GM18507 (cell line): ENCODE measurements at places on chromosomes 11 and 22.

DNA sequence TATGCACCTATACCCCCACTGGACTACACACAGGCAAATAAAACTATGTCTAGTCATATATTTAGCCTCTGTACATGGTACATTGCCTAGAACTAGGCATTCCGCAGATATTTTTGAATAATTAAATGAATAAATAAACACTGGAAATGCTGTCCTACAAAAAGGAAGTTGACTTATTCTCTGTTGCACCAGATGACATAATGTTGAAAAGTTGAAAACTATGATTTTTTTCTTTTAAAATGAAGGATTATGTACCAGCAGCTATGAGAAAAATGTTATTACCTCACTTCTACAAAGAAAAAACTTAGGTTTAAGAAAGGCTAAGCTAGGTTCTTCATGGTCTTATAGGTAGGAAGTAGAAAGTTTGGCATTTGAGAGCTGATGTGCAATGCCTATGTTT lies 856.6 kb downstream of the METTL15 start:
- DNase-seq: no peak

DNA sequence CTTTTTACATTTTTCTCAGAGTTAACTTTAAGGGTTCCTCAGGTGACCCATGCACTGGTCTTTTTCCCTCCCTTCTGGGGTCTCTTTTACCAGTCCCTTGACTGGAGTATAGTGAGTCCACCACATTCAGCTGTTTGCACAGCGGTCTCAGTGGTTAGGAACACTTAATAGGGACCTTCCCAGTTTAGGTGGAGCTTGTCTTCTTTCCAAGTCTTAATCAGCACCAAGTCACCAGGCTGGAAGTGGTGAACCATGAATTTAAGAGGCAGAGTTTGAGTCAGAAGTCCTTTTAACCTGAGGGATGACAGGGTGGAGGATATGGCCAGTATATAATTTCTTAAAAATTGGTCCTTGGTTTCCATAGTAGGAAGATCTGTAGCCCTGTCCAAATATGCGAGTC lies 349.7 kb upstream of the MPPED2 start:
- no peak for DNase-seq

GRCh38 chr11:59918987-59919589 lies 19.1 kb upstream of the OOSP1 start:
- no peak for DNase-seq

- no peak for DNase-seq
Measured at GRCh38 chr11:94533206-94533605, 10.5 kb upstream of the FUT4 start.

DNA sequence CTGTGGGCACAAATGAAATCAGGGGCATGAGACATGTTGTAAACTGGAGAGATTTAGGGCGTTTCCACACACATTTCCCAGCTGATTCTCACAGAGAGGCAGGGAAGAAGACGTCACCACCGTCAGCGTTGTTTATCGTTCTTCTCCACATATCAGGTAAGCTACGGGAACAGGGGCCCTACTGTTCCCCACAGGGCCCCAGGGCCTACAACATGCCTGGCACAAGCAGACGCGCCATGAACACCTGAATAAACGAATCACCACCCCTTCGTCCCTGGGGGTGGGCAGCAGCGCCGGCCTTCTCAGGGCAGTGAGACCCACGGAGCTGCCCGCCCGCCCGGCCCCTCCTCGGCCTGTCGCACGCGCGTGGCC lies 342 bp downstream of the EFCAB6 start:
- DNase-seq: no peak

DNA sequence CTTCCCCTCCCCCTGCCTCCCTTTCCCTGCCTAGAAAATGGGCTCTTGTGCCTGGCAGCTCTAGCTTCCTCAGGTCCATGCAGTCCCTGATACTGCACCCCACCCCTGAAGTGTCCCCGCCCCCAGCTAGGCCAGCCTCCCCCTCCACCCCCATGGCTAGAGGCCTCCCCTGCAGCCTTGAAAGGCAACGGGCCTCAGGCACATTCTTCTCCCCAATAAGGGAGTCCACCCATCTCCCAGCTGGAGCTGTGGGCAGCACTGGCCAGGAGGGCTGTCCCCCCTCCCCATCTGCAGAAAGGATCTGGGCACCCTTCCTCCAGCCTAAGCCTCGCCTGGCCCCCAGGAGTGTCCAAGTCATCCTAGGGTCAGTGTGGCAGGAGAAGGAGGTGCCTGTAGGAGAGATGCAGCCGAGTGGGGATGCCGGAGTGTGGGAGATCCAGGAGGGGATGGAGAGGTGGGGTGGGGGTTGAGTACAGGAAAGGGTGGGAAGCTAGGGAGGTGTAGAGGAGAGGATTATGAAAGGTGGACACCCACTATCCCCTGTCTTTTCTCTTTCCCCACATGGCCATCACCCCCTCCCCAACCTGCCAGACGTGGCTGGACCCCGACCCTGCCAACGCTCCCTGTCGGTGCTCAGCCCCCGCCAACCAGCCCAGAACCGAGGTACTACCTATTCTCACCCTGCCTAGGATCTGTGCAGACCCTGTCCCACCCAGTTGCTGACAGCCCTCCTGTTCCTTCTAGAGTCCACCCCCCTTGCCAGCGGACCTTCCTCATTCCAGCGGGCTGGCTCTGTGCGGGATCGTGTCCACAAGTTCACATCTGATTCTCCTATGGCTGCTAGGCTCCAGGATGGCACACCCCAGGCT lies 9.3 kb downstream of the SMTN start:
- no peak for DNase-seq

GRCh38 chr11:72696866-72697700 lies 22.9 kb upstream of the PDE2A start:
- no peak for DNase-seq

- no peak for DNase-seq
Measured at GRCh38 chr11:7977232-7977917, 9.8 kb upstream of the EIF3F start.

DNA sequence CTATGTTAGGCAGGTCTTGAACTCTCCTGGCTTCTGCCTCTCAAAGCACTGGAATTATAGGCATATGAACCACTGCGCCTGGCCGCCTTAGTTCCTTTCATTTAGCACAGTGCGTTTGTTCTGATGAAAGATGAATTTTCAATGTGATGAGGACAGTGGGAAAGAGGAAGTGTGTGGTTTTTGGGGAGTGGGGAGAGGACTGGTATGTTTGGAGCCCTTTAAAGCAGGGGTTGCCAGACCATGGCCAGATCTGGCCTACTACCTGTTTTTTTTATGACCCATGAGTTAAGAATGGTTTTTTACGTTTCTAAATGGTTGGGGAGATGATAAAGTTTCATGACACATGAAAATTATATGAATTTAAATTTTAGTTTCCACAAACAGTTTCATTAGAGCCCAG lies 12.5 kb downstream of the ATXN10 start:
- DNase-seq: no peak

- DNase-seq: no peak
Measured at GRCh38 chr11:44147751-44148150, 52.3 kb downstream of the EXT2 start.

GRCh38 chr11:116250155-116250554 lies 522.6 kb downstream of the BUD13 start:
- no peak for DNase-seq

DNA sequence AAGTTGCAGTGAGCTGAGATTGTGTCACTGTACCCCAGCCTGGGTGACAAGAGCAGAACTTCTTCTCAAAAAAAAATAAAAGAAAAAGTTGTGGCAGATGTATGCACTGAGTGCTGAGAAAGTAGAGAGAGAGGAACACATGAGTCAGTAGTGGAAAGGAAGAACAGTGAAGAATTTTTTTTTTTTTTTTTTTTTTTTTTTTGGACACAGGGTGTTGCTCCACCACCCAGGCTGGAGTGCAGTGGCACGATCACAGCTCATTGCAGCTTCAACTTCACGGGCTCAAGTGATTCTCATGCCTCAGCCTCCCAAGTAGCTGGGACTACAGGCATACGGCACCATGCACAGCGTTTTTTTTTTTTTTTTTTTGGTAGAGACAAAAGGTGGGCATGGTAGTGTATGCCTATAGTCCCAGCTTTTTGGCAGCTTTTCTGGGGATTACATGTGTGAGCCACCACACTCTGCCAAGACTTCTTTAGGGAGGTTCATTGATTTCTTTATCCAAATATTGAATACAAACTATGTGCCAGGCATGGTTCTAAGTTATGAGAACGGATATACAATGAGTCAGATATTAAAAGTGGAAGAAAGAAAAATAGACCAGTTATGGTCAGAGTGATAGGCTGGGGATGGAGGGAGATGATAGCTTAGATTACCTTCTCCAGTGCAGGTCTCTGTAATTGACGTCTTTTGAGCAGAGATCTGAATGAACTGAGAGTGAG lies 62.0 kb downstream of the YAP1 start:
- DNase-seq: no peak

DNA sequence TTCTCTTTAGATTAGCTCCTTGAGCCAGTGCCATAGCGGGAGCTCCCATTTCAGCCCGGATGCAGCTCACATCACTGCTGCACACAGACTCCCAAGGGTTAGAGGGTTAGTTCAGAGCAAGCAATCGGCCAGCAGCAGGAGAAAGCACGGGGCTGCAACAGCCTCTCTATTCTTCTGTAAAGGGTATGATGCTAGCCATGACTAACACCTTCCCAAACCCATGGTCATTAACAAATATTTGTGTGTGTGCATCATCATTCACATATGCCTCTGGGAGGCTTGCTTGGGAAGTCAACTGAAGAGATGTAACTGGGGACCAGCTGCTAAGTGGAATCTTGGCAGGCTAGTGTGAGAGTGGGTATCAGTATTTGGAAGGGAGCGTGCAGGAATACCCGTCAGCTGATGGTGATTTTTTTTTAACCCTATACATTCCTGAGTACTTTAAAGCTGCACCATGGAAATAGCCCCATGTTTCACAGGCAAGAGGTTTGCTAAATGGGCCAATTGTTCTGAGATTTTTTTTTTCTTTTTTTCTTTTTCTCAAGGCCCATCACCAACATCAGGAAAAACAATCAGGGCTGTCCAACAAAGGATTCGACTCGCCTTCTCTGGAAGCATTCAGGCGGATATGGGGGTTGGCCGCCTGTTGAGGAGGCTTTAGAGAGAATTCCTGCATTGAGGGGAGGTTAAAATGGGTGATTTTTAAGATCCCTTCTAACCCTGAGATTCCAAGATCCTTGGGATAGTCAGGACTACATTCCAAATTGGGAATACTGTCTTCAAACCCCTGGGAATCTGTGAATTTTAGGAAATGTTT lies 33.2 kb upstream of the CCDC89 start:
- DNase-seq: no peak

DNA sequence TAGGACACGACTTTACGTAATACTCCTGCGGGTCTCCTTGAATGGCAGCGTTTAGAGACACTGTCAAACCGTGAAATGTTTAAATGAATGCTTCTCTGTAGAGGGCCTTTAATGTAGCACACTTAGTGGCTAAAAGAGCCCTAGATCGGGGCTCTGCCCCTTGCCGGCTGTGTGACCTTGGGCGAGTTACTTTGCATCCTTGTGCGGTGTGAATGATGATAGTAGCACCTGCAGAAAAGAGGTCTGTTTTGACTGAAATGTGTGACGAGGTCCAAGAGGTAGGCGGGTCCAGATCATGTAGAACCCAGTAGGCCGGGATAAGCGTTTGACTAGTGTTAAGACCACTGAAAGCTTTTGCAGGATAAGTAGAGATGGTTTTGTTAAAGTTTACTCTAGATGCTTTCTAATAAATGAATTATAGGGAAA lies 866 bp downstream of the MED17 start:
- peak; percentile 12 for DNase-seq

- DNase-seq: no peak
Measured at GRCh38 chr11:66625752-66626149, 9.3 kb downstream of the RBM14 start.

DNA sequence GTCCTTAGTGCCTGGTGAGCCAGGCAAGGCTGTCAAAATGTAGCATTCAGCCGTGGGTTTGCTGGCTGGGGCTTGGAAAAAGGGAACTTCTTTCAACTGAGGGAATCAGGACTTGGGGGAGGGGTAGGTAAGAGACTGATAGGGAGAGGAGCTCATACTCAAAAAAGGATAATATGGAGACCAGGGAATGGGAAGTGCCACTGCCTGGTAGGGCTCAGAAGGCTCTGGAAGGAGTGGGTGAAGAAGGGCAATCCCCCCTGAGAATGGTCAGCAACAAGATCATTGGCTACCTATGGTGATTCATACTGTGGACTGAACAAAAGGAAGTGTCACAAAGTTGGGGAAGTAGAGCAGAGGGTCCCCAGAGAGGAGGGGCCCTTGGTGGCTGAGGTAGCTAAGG lies 1.9 kb downstream of the CNGA4 start:
- no peak for DNase-seq

DNA sequence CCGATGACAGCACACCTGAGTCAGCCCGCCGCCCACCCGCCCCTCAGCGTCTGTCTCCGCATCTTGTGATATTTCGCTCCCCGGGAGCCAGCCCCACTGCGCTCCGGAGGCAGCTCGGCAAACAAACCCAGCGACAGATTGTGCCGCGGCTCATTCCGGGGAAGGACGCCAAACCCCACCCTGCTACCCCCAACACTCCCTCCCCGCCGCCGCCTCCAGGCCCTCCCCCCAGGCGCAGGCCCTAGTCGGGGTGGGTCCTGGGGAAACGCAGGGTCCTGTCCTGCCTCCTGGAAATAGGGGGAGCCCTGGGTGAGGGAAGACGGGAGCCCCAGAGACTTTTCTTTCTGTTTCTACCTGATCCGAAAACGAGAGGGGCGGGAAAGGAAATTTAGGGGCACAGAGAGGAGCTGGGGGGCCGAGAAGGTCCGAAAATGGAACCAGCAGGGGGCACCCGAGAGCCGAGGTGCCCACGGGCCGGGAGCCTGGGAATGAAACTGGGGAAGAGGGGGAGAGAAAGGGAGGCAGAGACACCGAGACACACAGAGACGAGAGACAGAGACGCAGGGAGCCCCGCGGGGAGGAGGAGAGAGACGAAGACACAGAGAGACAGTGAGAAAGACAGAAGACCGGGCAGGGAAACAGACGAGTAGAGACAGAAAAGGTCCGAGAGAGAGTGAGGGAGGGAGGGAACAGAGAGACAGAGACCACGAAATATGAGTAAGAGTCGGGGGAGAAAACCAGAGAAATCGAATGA lies 1.7 kb upstream of the RTN4RL2 start:
- DNase-seq: no peak

DNA sequence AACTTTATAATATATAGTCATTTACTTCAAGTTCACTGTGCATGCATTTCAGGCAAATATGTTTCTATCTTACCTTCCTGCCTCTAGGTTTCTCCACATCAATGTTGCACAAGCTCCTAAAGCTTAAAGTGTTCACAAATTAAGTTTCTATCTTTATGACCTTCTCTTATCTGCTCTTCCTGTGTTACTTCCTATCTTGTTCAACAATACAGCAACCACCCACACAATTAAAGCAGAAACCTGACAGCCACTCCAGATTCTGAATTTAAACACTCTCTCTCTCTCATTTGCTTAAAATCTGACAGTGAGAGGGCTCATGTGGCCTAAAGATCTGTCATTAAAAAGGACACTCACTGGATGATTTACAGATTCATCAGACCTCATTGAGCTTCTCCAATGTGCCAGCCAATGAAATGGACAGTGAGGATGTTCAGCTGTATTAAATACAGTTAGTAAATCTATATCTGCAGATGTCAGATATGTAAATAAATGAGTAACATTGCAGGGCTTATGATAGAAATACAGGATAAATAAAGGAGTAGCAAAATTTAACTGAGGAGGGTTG lies 10.9 kb downstream of the PDGFD start:
- no peak for DNase-seq
